WTC11 (cell line): ENCODE measurements at places on chromosomes 2 and 18. TPM values are rescaled to one million over a fixed set of nuclear protein-coding genes. Genes with fewer than 3 reads are reported as not detected.

REG1B gene
- 2.1 to 3.8 TPM (median 2.3 TPM) in 3 replicates for total RNA-seq

COLEC11 gene
- 0.69 to 1.3 TPM (median 0.87 TPM) in 3 replicates for total RNA-seq

MPP4 gene
- not detected in 3 replicates for total RNA-seq

NEB gene
- 1.7 to 2.1 TPM (median 1.9 TPM) in 3 replicates for total RNA-seq

ARL4C gene
- total RNA-seq, result 9.3 to 10.6 TPM (median 10.4 TPM) in 3 replicates

BCL11A gene
- total RNA-seq, result 45.0 to 53.2 TPM (median 46.8 TPM) in 3 replicates

SCN7A gene
- 0.14 to 0.32 TPM (median 0.17 TPM) in 3 replicates for total RNA-seq

SIX3 gene
- total RNA-seq, result 6.2 to 13.2 TPM (median 6.6 TPM) in 3 replicates

SCN2A gene
- 0.39 to 0.53 TPM (median 0.44 TPM) in 3 replicates for total RNA-seq

NFATC1 gene
- 17.6 to 20.2 TPM (median 17.6 TPM) in 3 replicates for total RNA-seq

ALK gene
- 0.09 to 0.11 TPM in 2 of 3 replicates, not detected in the other for total RNA-seq

OR6B2 gene
- not detected in 3 replicates for total RNA-seq

- DNase-seq, result no peak
Observed at GRCh38 chr18:574149-574860, 5.9 kb upstream of the CETN1 start.

DNA sequence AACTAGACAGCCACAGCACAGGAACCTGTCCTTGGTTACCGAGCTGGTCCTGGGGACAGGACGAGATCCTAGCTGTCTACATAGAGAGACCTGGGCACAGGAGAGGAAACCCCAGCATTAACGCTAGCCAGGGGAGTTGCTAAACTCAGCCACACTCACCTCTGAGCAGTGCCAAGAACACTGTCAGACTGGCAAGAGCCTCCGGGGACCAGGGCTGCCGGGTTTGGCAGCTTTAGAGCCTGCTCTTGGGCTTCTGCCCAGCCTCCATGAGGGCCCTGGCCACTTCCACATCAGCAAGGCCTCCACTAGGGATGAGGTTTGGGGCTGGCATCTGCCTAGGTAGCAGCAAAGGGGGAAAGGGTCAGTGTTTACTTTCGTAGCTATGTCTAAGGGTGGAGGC is 6.7 kb downstream of the TMBIM1 start:
- no peak for DNase-seq

GRCh38 chr2:38497670-38498037 is 105.1 kb downstream of the HNRNPLL start:
- DNase-seq, result no peak

DNA sequence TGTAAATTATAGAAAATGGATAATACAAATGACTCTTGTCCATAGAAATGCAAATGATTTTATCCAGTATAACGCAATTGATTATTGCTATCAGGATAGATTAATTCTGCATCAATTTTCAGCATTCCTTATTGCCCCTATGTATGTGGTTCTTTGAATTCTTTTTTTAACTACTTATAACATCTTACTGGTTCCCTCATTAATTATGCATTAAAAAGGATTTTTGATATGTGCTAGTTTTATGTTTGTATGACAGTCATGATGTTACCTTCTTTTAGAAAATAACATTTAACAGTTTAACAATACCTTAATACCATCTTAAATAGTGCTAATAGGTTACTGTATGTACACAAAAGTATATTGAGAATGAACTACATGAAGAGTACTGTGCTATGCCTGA is 20.0 kb upstream of the LNPK start:
- DNase-seq, result no peak

DNA sequence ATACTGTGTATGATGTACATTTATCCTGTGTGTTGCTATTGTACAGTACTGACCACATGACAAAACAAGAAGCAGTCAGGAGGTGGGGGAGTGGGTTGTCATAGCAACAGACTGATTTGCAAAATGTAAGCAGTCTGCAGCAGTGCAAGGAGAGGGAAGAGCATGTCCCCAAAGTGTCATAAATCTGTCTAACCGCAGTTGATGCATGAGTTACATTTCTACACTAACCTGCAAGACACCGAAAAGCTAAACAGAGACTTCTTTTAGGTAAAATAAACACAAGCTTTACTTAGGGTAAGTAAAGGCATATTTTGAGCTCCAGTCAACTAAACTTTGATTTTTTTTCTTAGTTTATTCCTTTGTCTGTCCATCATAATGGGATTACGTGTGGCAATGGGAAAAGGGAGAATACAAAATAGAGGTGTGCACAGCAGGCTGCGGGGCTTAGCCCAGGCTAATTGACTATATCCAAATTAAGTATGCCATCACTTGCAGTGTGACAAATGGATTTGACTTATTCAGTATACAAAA is 134.5 kb downstream of the MEIS1 start:
- DNase-seq, result no peak

DNA sequence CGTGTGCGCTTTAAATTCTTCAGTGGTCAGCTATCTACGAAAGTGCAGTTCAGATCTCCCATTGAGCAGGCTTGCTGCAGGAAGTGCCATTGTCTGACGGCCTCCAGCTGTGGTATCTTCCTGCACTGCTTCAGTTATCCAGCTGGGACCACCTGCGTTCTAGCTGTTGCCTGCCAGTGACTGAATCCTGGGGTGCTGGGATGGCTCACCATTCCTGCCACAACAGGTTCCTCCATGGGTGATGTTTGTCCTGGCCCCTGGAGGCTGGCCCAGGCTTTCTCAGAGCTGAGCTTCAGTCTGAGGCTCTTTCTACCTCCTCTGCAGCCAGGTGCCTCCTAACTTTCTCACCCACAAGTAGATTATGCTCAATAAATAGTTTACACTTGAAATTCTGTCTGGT is 498.5 kb upstream of the HS6ST1 start:
- no peak for DNase-seq

DNA sequence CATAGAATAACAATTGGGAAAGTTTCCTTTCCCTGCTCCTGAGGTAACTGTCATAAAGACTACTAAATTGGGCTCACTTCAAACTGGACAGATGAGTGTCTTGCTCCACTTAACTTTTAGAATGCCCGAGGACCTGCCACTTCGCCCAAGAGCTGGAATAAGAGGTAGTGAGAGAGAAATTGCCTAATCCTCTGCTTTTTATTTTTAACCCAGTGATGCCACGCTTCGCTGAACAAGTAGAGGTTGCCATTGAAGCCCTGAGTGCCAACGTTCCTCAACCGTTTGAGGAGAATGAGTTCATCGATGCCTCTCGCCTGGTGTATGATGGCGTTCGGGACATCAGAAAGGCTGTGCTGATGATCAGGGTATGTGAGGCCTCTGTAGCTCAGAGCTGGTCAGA is 269.4 kb upstream of the LRRTM1 start:
- no peak for DNase-seq

DNA sequence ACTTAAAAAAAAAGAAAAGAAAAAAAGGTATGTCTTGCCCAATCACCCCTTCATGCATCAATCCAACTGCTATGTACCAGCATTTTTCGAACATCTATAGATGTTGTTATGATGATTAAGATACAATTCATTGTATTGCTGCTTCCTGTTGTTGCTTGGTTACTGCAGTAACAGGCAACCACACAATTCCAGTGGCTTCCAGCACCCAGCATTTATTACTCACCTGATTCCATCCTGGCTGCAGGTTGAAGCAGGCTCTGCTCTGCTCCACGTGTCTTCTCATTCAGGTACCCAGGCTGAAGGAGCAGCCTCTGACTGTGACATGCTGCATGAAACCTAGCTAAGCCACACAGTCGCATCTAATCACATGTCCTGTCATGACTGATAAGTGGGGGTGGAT is 196.9 kb downstream of the INO80D start:
- DNase-seq, result no peak

GRCh38 chr2:64134813-64135212 is 9.4 kb downstream of the PELI1 start:
- no peak for DNase-seq

- DNase-seq, result no peak
Observed at GRCh38 chr18:48657447-48658120, 118.8 kb downstream of the CTIF start.

- DNase-seq, result no peak
Observed at GRCh38 chr18:79245517-79246001, 150.2 kb upstream of the NFATC1 start.

GRCh38 chr2:63122921-63123320 is 72.3 kb downstream of the OTX1 start:
- DNase-seq, result no peak

DNA sequence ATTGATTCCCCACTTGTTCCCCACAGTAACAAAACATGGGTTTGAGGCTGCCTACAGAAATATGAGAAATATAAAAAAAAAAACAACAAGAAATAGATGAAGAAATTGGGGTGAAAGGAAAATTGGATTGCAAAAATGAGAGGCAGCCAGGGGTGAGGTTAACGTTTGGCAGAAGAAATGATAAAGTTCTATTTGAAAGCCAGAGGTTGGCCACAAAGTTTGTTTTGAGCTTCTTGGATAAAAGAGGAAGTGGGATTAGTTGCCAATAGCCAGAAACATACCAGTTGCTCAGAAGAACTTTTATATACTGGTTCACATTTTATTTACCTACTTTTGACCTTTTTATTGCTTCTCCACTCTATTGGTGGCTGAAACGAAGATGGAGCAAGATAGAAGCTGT is 67.5 kb downstream of the FASTKD2 start:
- DNase-seq, result no peak

DNA sequence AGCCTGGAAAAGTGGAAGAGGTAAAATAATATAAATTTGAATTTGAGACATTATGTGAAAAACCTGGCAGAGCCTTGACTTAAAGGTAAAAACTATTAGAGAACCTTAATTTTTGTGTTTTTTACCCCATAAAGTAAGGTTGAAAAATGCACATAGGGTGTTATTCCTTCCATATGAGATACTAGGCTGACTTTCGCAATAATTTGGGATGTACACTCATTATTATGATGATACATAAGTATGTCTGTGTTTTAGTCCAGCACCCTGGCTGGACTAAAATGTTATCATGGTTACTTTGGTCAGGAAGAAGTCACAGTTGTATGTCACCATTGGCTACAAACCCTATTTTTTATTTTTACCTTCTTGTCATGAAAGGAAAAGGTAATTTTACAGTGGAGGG is 19.8 kb downstream of the NEMP2 start:
- DNase-seq, result no peak

DNA sequence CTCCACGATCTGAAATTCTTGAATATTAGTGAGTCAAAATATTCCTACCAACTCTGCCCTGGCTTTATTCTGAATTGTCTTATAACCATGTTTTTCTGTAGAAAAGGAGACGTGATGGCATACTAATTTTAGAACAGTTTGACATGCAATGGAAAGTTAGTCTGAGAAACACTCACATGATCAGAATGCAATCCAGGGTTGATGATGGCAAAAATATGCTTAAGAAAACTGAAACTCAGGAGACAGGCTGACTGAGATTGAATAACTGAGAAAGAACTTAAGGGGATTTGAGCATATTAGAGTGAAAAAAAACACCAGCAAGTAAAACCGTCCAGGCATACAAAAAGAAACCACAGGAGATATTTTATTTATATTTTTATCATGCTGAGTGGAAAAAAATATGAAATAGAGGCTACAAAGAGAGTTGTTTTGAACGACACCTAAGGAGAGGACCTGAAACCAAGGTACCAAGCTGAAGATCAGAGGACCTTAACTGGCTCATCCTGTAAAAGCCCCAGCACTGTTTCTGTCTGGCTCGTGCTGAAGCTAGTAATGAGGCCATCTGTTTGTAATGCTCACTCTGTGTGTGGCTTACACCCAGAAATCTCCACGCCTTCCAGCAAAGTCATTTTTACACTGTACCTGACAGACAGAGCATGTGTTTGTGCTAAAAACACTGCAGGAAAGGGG is 437.2 kb upstream of the PKDCC start:
- DNase-seq, result no peak

DNA sequence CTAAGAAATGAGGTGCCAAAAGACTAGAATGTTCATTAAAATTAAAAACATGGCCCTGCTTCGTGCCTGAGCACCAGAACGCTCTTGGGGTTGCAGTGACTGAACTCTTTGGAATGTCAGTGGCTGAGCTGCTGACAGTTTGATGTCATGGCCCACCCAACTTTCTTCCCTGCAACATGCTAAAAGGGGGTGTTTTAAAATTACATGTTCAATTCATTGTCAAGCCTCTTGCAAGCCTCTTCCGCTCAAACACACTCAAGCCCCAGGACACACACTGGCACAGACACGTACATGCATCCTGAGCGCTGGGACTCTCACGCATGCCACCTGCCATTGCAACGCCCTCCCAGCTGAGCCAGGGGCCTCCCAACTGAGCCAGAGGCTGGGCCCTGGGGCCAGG is 12.6 kb downstream of the RUFY4 start:
- no peak for DNase-seq

- peak; percentile 58 for DNase-seq
Observed at GRCh38 chr2:217510771-217511291, 492.0 kb downstream of the TNS1 start.

DNA sequence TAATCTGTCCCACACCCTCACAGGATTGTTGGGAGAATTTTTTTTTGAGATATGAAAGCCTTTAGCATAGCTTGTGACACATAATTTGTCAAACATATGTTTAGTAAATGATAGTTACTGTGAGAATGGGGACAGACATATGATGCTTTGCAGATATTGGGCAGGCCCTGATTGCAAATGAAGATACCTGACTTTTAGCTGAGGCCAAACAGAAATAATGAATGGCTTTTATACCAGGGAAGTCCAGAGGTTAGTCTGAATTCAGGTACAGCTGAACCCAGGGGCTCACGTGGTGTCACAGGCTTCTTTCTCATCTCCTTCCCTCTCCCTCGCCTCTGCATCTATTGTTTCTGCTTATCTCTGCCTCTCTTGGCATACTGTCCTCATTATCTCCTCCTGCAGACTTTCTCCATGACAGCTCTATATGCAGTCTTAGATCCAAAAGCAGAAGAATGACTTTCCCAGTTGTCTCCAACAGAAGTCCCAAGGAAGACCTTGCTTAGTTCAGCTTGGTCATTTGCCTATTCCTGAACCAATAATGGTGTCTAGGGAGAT is 4.9 kb upstream of the WNT10A start:
- no peak for DNase-seq

GRCh38 chr18:76689646-76690264 is 132.6 kb upstream of the ZNF236 start:
- DNase-seq, result no peak

DNA sequence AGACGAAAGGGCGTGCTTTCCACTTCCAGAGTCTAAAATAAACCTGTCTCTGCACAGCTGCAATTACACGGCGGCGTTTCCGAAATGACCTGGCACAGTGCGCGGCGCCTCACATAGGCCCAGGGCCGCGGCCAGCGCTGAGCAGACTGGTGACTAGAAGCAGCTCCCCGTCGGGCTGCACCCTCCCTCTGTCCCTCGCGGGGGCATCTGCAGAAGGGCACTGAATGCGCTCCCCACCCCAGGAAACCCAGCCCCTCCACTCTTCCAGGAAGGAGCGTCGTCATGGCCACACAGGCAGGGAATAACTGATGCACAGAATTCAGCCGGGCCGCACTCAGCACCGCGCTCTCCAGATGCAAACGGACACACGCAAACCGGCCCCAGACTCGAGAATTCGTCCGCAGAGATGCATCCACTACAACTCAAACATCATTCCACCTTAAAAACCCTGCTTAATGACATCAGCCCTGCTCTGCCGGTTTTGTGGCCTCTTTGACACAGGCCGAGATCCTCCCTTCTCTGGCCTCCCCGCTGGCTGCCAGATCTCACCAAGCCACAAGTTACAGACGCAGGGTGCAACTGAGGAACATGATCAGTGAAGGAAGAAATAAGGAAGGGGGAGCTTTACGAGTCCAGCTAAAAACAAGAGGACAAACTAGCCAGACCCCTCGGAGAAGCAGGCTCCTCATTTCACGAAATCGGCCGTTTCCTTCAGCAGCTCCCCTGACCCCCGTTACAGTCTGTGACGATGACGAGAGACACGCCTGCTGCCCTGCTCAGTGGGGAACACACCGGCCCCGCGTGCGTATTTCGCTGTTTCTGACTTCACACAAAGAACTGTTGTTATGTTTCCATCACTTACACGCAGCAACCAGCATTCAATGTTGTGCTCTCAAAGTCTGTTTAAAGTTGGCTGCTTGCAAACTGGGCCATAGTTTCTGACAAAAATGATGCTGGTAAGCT is 40.2 kb downstream of the MBP start:
- no peak for DNase-seq
